ENCODE measurements at places on chromosomes 11 and 22. TPM values are rescaled to one million over a fixed set of nuclear protein-coding genes. Genes with fewer than 3 reads are reported as not detected.

The PYGM gene
- total RNA-seq: 1.9 TPM

The CHRM4 gene
- 0.84 TPM for total RNA-seq

The JAML gene
- 3.5 TPM for total RNA-seq

The SMIM35 gene
- total RNA-seq: not detected

DNA sequence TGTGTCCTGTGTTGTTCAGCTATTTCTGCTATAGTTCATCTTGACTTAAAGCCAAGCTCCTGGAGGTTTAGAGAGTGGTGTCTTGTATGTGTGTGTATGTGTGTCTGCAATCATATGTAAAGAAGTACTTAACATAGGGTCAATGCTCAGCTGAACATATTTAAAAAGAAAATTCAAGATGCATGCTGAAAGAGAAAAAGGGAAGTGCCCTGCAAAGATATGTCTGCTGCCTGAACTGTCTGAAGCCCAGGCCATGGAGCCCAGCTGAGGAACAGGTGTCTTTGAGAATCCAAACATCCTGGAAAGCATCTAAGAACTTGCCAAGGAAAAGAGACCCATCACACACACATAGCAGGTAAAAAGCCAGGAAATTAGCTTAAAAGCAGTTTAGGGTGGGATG is 6.6 kb downstream of the TCN1 start:
- no peak for DNase-seq

The SPCS2 gene
- total RNA-seq: 51.0 TPM

Measured in hepatocyte (in vitro differentiated cells).